ENCODE measurements at places on chromosomes 4 and X.
A peak's percentile ranks its signal among the peaks of the same experiment; 100 is the strongest.

- no peak overlapping the region for H3K4me3 ChIP-seq
- H3K27ac ChIP-seq, result no peak overlapping the region
- H3K27me3 ChIP-seq, result no peaks in the 10 kb centered on the region
- no peaks in the 10 kb centered on the region for H3K36me3 ChIP-seq
These were observed 137.3 kb downstream of the TMEM144 start for GRCh38 chr4:158347556-158347955.

GRCh38 chrX:6861456-6861855 lies 286.1 kb upstream of the STS start:
- no peak overlapping the region for H3K27ac ChIP-seq
- no peaks in the 10 kb centered on the region for H3K36me3 ChIP-seq
- no peaks in the 10 kb centered on the region for H3K4me1 ChIP-seq
- H3K4me3 ChIP-seq, result no peak overlapping the region

DNA sequence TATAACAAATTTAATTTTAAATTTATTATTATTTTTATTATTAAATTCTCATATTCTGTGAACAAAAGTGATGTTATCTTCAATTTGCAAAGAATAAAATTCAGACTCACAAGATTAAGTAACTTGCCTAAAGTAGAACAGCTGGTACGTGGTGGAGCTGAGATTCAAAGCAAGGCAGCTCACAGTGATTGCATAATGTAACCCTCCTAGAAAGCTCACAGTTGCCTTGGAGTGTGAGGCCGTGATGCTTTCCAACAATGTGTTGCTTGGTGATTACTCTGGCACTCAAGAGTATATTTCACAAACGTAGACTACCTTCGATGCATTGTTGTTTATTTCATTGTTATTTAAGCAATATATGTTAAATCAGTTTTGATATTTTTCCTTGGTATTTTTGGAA lies 1039.2 kb upstream of the PABPC4L start:
- H3K4me3 ChIP-seq, result no peak overlapping the region
- H3K27me3 ChIP-seq, result no peaks in the 10 kb centered on the region
- H3K4me1 ChIP-seq, result no peaks in the 10 kb centered on the region
- no peak for DNase-seq
- H3K36me3 ChIP-seq, result no peaks in the 10 kb centered on the region

GRCh38 chr4:39066371-39066770 lies 4.3 kb downstream of the KLHL5 start:
- H3K27ac ChIP-seq, result no peak overlapping the region
- H3K4me3 ChIP-seq, result no peak overlapping the region
- H3K4me1 ChIP-seq, result no peaks in the 10 kb centered on the region
- H3K27me3 ChIP-seq, result no peaks in the 10 kb centered on the region

GRCh38 chr4:101948055-101948454 lies 157.5 kb downstream of the BANK1 start:
- no peaks in the 10 kb centered on the region for H3K4me1 ChIP-seq
- no peak for DNase-seq
- no peak overlapping the region for H3K27ac ChIP-seq
- no peaks in the 10 kb centered on the region for H3K27me3 ChIP-seq

DNA sequence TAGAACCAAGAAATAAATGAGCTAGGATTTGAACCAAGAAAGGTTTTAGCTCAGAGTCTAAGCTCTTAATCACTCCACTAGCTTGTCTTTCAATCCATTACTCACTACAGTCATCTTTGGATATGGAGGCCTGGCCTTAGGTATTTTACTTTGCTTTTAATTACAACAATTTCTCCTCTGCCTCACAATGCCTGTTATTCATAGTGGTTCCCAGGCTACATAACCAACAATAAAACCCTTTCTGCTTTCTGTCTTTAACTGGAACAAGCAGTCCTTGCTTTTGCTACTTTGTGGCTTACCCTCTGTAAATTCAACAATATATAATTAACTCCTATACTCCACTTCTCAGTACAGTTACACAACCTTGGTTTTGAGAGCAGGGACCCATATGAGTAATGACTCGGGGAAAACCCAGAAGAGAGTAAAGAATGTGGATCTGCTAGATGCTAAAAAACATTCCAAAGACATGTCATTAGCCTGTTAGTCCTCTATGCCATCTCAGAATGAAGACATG lies 94.7 kb upstream of the NAP1L5 start:
- peak overlapping the region; percentile 85 for H3K27ac ChIP-seq
- H3K4me1 ChIP-seq, result peaks cover 16% of the 10 kb centered on the region
- H3K4me3 ChIP-seq, result no peak overlapping the region
- no peaks in the 10 kb centered on the region for H3K36me3 ChIP-seq

GRCh38 chr4:103499094-103499493 lies 220.7 kb downstream of the TACR3 start:
- H3K4me3 ChIP-seq, result no peak overlapping the region
- H3K36me3 ChIP-seq, result no peaks in the 10 kb centered on the region
- DNase-seq, result no peak
- no peak overlapping the region for H3K27ac ChIP-seq

DNA sequence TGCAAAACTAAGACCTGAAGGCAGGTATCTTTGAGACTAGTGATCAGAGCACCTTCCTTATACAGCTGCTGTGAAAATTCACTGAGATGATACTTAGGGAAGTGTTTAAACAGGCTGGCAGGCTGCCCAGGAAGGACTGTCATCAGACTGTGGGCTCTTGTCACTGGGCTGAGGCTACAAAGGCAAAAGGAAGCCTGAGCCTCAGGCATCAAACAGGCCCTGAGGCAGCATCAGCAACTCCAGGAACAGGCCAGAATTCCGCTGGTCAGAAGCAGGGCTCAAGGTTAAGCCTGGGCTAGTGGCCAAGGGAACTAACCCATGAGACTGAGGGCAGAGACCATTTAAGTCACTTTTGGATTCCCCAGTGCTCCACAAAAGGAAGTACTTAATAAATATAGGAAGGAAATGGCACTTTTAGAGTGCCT lies 12.8 kb downstream of the PJA1 start:
- no peak overlapping the region for H3K4me3 ChIP-seq
- H3K4me1 ChIP-seq, result peaks cover 16% of the 10 kb centered on the region
- DNase-seq, result no peak
- no peak overlapping the region for H3K27ac ChIP-seq
- no peaks in the 10 kb centered on the region for H3K36me3 ChIP-seq
- H3K27me3 ChIP-seq, result no peaks in the 10 kb centered on the region

DNA sequence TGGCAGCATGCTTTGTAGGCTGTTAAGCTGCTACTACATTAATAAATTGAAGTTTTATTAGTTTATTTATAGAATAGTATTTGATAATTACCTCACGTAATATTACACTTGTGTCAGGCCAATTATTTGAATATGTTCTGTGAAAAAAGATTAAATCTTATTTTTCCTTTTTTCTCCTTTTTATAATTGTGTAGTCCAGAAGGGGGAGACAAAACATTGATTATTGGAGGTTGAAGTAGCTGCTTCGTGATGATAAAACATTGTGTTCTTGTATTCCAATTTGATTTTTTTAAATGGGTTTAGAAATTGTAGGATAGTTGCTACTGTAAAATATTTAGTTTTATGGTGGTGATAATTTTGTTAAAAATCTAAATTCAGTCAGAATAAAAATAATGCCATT lies 85.7 kb downstream of the DIAPH2 start:
- DNase-seq, result no peak
- no peak overlapping the region for H3K27ac ChIP-seq
- no peaks in the 10 kb centered on the region for H3K27me3 ChIP-seq
- H3K4me3 ChIP-seq, result no peak overlapping the region

DNA sequence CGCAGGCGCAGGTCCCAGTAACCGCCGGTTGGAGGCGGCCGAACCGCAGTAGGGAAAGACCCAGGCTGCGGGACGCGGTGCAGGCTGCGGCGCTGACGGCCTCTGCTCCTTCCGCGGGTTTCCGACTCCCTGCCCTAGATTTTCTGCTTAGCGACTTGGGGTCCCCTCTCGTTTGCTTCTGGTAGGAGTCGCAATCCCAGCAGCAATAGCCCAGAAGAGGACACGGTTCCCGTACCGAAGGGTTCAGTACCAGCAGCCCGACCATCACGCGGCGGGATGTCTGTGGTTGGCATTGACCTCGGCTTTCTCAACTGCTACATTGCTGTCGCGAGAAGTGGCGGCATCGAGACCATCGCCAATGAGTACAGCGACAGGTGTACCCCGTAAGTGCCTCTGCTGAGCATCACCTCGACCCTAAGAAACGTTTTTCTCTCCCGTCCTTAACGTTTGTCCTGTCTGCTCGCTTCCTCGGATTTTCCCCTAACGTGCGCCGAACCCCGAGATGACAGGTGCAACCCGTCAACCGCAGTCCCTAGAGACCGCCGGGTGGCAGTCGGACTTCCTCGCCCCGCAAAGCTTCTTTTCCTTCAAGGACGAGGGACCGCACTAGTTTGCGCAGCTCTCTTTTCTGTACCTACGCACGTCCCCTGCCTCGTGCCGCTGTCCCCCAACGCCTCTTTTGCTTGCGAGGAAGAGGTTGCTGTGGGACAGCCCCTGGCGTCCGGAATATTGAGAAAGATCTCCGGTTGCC lies at the start of gene HSPA4L:
HSPA4L (plus strand) TSS at position 48 of the 751 bp plus-strand sequence; CDS start at position 277, 229 bp downstream.
- no peaks in the 10 kb centered on the region for H3K36me3 ChIP-seq
- H3K27me3 ChIP-seq, result no peaks in the 10 kb centered on the region
- no peaks in the 10 kb centered on the region for H3K4me1 ChIP-seq
- DNase-seq, result no peak
- H3K4me3 ChIP-seq, result peak within 1 kb of the TSS; percentile 98

- no peak overlapping the region for H3K4me3 ChIP-seq
- H3K27ac ChIP-seq, result no peak overlapping the region
- no peaks in the 10 kb centered on the region for H3K36me3 ChIP-seq
- no peak for DNase-seq
These were observed 577.0 kb downstream of the SPOCK3 start for GRCh38 chr4:166657261-166657660.

DNA sequence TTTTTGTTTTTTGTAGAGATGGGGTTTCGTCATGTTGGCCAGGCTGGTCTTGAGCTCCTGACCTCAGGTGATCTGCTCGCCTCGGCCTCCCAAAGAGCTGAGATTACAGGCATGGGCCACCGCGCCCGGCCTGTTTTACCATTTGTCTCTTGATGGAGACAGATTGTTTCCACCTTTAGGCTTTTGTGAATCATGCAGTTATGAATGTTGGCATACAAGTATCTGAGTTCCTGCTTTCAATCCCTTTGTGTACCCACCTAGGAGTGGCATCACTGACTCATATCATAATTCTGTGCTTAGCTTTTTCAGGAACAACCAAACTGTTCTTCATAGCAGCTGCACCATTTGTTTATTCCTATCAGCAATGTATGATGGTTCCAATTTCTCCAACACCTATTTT lies 20.2 kb upstream of the MGST2 start:
- no peak for DNase-seq
- no peak overlapping the region for H3K4me3 ChIP-seq
- H3K27ac ChIP-seq, result peak overlapping the region; percentile 39
- no peaks in the 10 kb centered on the region for H3K36me3 ChIP-seq

GRCh38 chr4:101958547-101958946 lies 168.0 kb downstream of the BANK1 start:
- H3K27me3 ChIP-seq, result no peaks in the 10 kb centered on the region
- peaks cover 11% of the 10 kb centered on the region for H3K4me1 ChIP-seq
- DNase-seq, result no peak
- H3K36me3 ChIP-seq, result no peaks in the 10 kb centered on the region

GRCh38 chr4:140152751-140153418 lies 1.1 kb downstream of the MAML3 start:
- peaks cover 5% of the 10 kb centered on the region for H3K27me3 ChIP-seq
- H3K36me3 ChIP-seq, result no peaks in the 10 kb centered on the region
- H3K4me3 ChIP-seq, result peak overlapping the region; percentile 81
- peaks cover 8% of the 10 kb centered on the region for H3K4me1 ChIP-seq

- H3K36me3 ChIP-seq, result no peaks in the 10 kb centered on the region
- H3K27me3 ChIP-seq, result no peaks in the 10 kb centered on the region
- H3K4me3 ChIP-seq, result no peak overlapping the region
- DNase-seq, result no peak
These were observed 3.7 kb upstream of the BEX4 start for GRCh38 chrX:103211012-103211715.

GRCh38 chrX:107718156-107718621 lies 57.4 kb downstream of the TSC22D3 start:
- H3K4me3 ChIP-seq, result no peak overlapping the region
- no peaks in the 10 kb centered on the region for H3K27me3 ChIP-seq

DNA sequence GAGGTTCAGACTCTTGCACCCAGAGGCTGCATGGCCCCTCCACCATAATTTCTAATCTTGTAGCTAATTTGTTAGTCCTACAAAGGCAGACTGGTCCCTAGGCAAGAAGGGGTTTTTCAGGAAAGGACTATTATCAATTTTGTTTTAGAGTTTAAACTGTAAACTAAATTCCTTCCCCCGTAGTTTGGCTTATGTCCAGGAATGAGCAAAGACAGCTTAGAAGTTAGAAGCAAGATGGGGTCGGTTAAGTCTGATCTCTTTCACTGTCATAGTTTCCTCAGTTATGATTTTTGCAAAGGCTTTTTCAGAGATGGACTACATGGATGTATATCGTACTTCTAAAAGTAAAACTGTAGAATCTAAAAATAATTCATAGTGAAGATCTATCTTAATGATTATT lies 258.1 kb upstream of the IL1RAPL1 start:
- H3K27me3 ChIP-seq, result no peaks in the 10 kb centered on the region
- DNase-seq, result no peak
- no peaks in the 10 kb centered on the region for H3K4me1 ChIP-seq
- no peak overlapping the region for H3K4me3 ChIP-seq

- no peaks in the 10 kb centered on the region for H3K36me3 ChIP-seq
- H3K4me3 ChIP-seq, result no peak overlapping the region
- H3K27ac ChIP-seq, result no peak overlapping the region
These were observed 161.4 kb upstream of the MAD2L1 start for GRCh38 chr4:120228086-120228485.

DNA sequence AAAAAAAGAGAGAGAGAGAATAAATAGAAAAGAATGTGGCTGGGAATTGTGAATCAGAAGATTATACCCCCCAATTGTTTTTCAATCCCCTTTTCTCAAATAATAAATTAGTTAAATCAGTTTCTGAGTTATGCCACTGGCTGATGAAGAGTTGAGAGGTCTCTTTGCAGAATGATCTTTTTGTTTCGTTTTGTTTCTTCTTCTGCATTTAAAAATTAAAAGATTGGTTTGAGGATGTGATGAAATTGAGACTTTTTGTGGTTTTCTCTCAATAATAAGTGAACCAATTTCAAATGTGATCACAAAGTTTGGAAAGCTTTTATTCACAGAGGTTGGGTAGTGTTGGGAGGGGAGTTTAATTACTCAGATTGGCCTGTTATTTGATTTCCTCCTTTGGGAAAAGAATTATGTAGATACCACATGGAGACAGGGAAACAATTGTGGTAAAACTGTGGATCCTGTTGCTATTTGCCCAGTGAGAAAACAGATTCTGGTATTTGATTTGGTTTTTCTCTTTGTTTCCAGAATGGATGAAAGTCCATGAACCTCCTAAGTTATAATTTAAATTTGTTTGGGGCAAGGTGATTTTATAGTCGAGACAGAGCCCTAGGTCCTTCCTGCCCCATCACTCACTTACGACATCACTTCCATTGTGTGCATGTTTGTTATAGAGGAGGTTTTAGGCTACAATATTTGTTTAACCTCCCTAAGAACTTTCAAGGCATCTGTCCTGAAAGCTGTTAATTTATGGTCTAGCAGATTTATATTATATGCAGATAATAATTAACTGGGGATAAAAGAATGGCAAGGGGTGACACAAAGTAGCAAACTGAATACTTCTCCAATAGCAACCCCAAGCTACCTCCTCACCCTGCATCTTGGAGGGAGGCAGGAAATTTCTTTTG lies 92.0 kb upstream of the BMPR1B start:
- no peaks in the 10 kb centered on the region for H3K36me3 ChIP-seq
- no peaks in the 10 kb centered on the region for H3K4me1 ChIP-seq
- DNase-seq, result no peak
- no peak overlapping the region for H3K27ac ChIP-seq
